Foreskin keratinocyte (primary cell): ENCODE measurements at places on chromosomes 1 and 21. TPM values are rescaled to one million over a fixed set of nuclear protein-coding genes. Genes with fewer than 3 reads are reported as not detected.

Gene SLAMF6
- polyA plus RNA-seq = not detected in 2 replicates

Gene RO60
- 4.1 and 4.2 TPM in 2 replicates for polyA plus RNA-seq

Gene ZNF695
- 2.8 and 4.8 TPM in 2 replicates for polyA plus RNA-seq

Gene THBS3
- 8.5 and 12.7 TPM in 2 replicates for polyA plus RNA-seq

Gene MFSD2A
- polyA plus RNA-seq = 47.6 and 49.8 TPM in 2 replicates

Gene LIN28A
- polyA plus RNA-seq = not detected in 2 replicates

Gene KRTAP19-3
- polyA plus RNA-seq = not detected in 2 replicates

Gene DDAH1
- 4.4 and 7.1 TPM in 2 replicates for polyA plus RNA-seq

Gene NPR1
- not detected in 2 replicates for polyA plus RNA-seq

Gene HSD3B2
- not detected in 2 replicates for polyA plus RNA-seq

Gene TSPAN1
- 118 and 144 TPM in 2 replicates for polyA plus RNA-seq

Gene CRNN
- not detected in 2 replicates for polyA plus RNA-seq

Gene F13B
- polyA plus RNA-seq = not detected in 2 replicates

Gene TBX15
- polyA plus RNA-seq = not detected in 2 replicates

Gene CCDC24
- polyA plus RNA-seq = 17.0 and 17.7 TPM in 2 replicates

Gene HCN3
- polyA plus RNA-seq = 2.3 and 2.4 TPM in 2 replicates

Gene FBXO2
- 42.6 and 57.7 TPM in 2 replicates for polyA plus RNA-seq

Gene ZNF436
- 3.1 and 4.0 TPM in 2 replicates for polyA plus RNA-seq

Gene C8B
- not detected in 2 replicates for polyA plus RNA-seq
